ENCODE measurements at places on chromosomes 2 and 18. TPM values are rescaled to one million over a fixed set of nuclear protein-coding genes. Genes with fewer than 3 reads are reported as not detected.

MZT2A gene
- total RNA-seq: 105 TPM

SPC25 gene
- total RNA-seq: not detected

CTAGE1 gene
- total RNA-seq: not detected

GPR39 gene
- total RNA-seq: 0.98 TPM

FRZB gene
- total RNA-seq: not detected

MIB1 gene
- total RNA-seq: 57.5 TPM

ABCG8 gene
- not detected for total RNA-seq

TUBA3E gene
- total RNA-seq: not detected

ALK gene
- total RNA-seq: under 0.01 TPM

ARHGAP15 gene
- not detected for total RNA-seq

TLX2 gene
- not detected for total RNA-seq

CD207 gene
- total RNA-seq: not detected

IL1F10 gene
- not detected for total RNA-seq

CREG2 gene
- under 0.01 TPM for total RNA-seq

HAAO gene
- 0.47 TPM for total RNA-seq

CWC22 gene
- 11.7 TPM for total RNA-seq

FSHR gene
- not detected for total RNA-seq

ERMN gene
- not detected for total RNA-seq

WNT10A gene
- not detected for total RNA-seq

SNTG2 gene
- total RNA-seq: not detected

GAL3ST2 gene
- not detected for total RNA-seq

TCF23 gene
- total RNA-seq: 0.82 TPM

UPP2 gene
- total RNA-seq: not detected

GMPPA gene
- total RNA-seq: 67.1 TPM

ABCB11 gene
- not detected for total RNA-seq

CCNT2 gene
- total RNA-seq: 20.2 TPM

SKA1 gene
- total RNA-seq: 3.5 TPM

AP1S3 gene
- total RNA-seq: 9.6 TPM

FOXI3 gene
- not detected for total RNA-seq

MCEE gene
- total RNA-seq: 17.7 TPM

GPR35 gene
- 0.23 TPM for total RNA-seq

FAM228A gene
- total RNA-seq: 2.3 TPM

CNDP1 gene
- total RNA-seq: not detected

QPCT gene
- total RNA-seq: 2.2 TPM

CFC1 gene
- not detected for total RNA-seq

HOXD10 gene
- total RNA-seq: not detected

SCYGR4 gene
- total RNA-seq: not detected

SPTBN1 gene
- 425 TPM for total RNA-seq

DNAH7 gene
- 0.53 TPM for total RNA-seq

MOGAT1 gene
- total RNA-seq: not detected

PTPRM gene
- 27.0 TPM for total RNA-seq

DSC1 gene
- not detected for total RNA-seq

HOXD4 gene
- not detected for total RNA-seq

GPR45 gene
- total RNA-seq: not detected

All from smooth muscle cell of the coronary artery (primary cell).